CD4-positive, alpha-beta memory T cell (primary cell): ENCODE measurements at places on chromosomes 5 and 9. TPM values are rescaled to one million over a fixed set of nuclear protein-coding genes. Genes with fewer than 3 reads are reported as not detected.

- H3K4me1 ChIP-seq: no peaks in the 10 kb centered on the region
- H3K27me3 ChIP-seq: no peaks in the 10 kb centered on the region
- H3K36me3 ChIP-seq: no peaks in the 10 kb centered on the region
- H3K27ac ChIP-seq: no peak overlapping the region
- H3K4me3 ChIP-seq: no peak overlapping the region
These were observed 8.8 kb upstream of the TGFBI start for GRCh38 chr5:136020001-136020382.

DNA sequence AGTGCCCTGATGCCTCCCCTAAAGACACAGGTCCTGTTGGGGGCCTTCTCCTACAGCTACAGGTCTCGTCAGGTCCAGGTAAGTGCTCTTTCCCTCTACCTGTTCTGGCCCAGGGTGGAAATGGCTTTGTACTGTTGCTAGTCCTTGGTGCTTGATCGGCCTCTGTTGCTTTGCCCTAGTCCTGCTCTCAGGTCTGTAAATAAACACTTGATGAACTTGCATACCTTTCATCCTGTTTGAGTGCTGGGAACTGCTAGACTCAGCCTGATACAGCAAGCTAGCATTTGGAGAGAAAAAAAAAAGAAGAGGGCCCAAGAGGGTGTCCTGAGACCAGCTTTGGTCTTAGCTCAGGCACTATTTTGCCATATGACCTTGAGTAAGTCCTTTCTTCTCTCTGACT is 21.8 kb upstream of the ZNF618 start:
- no peaks in the 10 kb centered on the region for H3K36me3 ChIP-seq
- H3K4me1 ChIP-seq: no peaks in the 10 kb centered on the region
- no peaks in the 10 kb centered on the region for H3K27me3 ChIP-seq
- no peak overlapping the region for H3K27ac ChIP-seq

GRCh38 chr5:72280581-72281069 is 39.4 kb downstream of the MRPS27 start:
- no peaks in the 10 kb centered on the region for H3K27me3 ChIP-seq
- H3K27ac ChIP-seq: no peak overlapping the region
- no peaks in the 10 kb centered on the region for H3K4me1 ChIP-seq
- no peaks in the 10 kb centered on the region for H3K36me3 ChIP-seq
- H3K4me3 ChIP-seq: no peak overlapping the region

- no peaks in the 10 kb centered on the region for H3K27me3 ChIP-seq
- no peak for DNase-seq
- H3K4me3 ChIP-seq: no peak overlapping the region
- H3K4me1 ChIP-seq: no peaks in the 10 kb centered on the region
These were observed 460.4 kb downstream of the ACTL7B start for GRCh38 chr9:108395421-108395820.

Gene AFAP1L1
- not detected for total RNA-seq

Gene PCDHGB3
- 0.76 TPM for total RNA-seq

- no peak for DNase-seq
- no peaks in the 10 kb centered on the region for H3K4me1 ChIP-seq
- H3K27me3 ChIP-seq: no peaks in the 10 kb centered on the region
These were observed 1026.9 kb downstream of the MAT2B start for GRCh38 chr5:164532235-164532900.

GRCh38 chr5:132138260-132138659 is 64.7 kb downstream of the CSF2 start:
- no peaks in the 10 kb centered on the region for H3K4me1 ChIP-seq
- no peaks in the 10 kb centered on the region for H3K36me3 ChIP-seq
- H3K27ac ChIP-seq: no peak overlapping the region
- no peak for DNase-seq
- H3K4me3 ChIP-seq: no peak overlapping the region

- no peak for DNase-seq
- no peaks in the 10 kb centered on the region for H3K4me1 ChIP-seq
- H3K27ac ChIP-seq: no peak overlapping the region
- peaks cover 4% of the 10 kb centered on the region for H3K27me3 ChIP-seq
- H3K4me3 ChIP-seq: no peak overlapping the region
- no peaks in the 10 kb centered on the region for H3K36me3 ChIP-seq
These were observed 24.9 kb upstream of the UNC5A start for GRCh38 chr5:176785184-176786145.

- no peak overlapping the region for H3K27ac ChIP-seq
- H3K27me3 ChIP-seq: peaks cover 42% of the 10 kb centered on the region
- H3K4me3 ChIP-seq: no peak overlapping the region
- no peaks in the 10 kb centered on the region for H3K36me3 ChIP-seq
- DNase-seq: no peak
- H3K4me1 ChIP-seq: peaks cover 14% of the 10 kb centered on the region
These were observed 4.9 kb downstream of the NKX2-5 start for GRCh38 chr5:173229966-173230689.

Gene BTNL8
- not detected for total RNA-seq

GRCh38 chr5:41695920-41696582 is 174.2 kb downstream of the OXCT1 start:
- H3K27me3 ChIP-seq: no peaks in the 10 kb centered on the region
- no peak for DNase-seq
- no peak overlapping the region for H3K27ac ChIP-seq
- no peaks in the 10 kb centered on the region for H3K36me3 ChIP-seq

DNA sequence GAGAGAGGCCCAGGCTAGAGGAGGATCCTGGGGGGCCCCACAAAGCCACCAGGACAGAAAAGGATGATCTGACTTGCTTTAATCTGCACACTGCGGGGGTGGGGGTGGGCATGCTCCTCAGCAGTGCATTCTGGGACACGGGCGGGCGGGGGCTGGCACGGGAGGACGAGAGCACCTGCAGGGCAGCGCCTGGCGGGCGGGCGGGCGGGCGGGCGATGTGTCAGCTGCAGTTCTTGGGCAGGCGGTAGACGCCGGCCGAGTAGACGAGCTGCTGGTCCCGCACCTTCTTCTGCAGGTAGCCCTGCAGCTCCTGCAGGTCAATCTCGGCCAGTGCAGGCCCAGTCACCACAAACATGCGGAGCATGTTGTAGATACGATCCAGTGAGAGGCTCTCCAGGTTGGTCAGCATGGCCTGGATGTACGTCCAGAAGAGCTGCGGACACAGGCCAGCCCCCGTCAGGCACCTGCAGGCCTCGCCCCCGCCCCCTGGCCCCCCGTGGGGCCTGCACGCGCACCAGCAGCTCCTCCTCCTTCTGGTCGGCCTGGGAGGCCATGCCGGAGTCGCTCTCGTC is 3.0 kb upstream of the TMEM210 start:
- H3K27me3 ChIP-seq: peaks cover 20% of the 10 kb centered on the region
- DNase-seq: no peak
- no peaks in the 10 kb centered on the region for H3K36me3 ChIP-seq
- no peak overlapping the region for H3K27ac ChIP-seq
- no peak overlapping the region for H3K4me3 ChIP-seq

GRCh38 chr9:31030741-31031202 is 1353.7 kb upstream of the ACO1 start:
- H3K27ac ChIP-seq: no peak overlapping the region
- no peaks in the 10 kb centered on the region for H3K27me3 ChIP-seq
- H3K36me3 ChIP-seq: no peaks in the 10 kb centered on the region
- DNase-seq: no peak

DNA sequence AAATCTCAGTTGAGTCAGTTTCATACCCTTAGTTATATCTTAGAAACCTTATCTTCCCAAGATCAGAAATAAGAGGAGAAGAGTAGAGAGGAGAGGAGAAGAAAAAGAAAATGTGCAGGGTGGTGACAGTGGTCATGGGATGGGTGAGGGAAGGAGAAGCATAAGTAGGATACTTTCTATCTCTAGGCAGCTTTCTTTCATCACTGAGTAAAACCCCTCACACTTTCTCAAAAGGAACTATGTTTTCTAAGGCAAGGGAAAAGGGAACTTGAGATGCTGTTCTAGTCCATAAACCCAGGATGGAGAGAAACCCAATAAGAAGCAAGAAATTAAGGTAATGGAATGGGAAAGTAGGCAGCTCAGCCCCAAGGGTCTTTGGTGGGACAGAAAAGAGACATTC is 225.3 kb downstream of the MCTP1 start:
- H3K36me3 ChIP-seq: no peaks in the 10 kb centered on the region
- no peak overlapping the region for H3K27ac ChIP-seq
- DNase-seq: no peak
- H3K27me3 ChIP-seq: no peaks in the 10 kb centered on the region

Gene CD14
- total RNA-seq: 4.9 TPM

DNA sequence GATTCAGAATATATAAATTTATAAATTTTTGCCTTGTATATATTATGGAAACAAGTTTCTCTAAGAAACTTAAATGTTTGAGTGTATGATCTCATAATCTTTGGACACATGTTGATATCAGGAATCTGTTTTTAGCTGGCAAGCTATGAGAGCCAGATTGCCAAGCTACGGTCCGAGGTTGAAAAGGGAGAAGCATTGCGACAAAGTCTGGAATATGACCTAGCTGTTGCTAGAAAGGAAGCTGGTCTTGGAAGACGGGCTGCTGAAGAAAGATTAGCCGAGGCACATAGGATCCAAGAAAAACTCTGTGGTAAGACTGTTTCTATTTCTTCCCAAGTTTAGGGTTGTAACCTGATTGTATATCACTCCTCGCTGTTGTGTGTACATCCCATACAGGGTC is 25.9 kb downstream of the CCDC171 start:
- H3K4me3 ChIP-seq: no peak overlapping the region
- no peaks in the 10 kb centered on the region for H3K27me3 ChIP-seq
- no peaks in the 10 kb centered on the region for H3K36me3 ChIP-seq

GRCh38 chr5:5145651-5146529 is 5.8 kb downstream of the ADAMTS16 start:
- no peak for DNase-seq
- peaks cover 8% of the 10 kb centered on the region for H3K4me1 ChIP-seq
- H3K27ac ChIP-seq: no peak overlapping the region

- peak; percentile 27 for DNase-seq
- H3K27me3 ChIP-seq: no peaks in the 10 kb centered on the region
- peak overlapping the region; percentile 57 for H3K4me3 ChIP-seq
- peaks cover 28% of the 10 kb centered on the region for H3K4me1 ChIP-seq
- H3K27ac ChIP-seq: peak overlapping the region; percentile 66
These were observed 732 bp downstream of the PBX3 start for GRCh38 chr9:125747765-125748445.

DNA sequence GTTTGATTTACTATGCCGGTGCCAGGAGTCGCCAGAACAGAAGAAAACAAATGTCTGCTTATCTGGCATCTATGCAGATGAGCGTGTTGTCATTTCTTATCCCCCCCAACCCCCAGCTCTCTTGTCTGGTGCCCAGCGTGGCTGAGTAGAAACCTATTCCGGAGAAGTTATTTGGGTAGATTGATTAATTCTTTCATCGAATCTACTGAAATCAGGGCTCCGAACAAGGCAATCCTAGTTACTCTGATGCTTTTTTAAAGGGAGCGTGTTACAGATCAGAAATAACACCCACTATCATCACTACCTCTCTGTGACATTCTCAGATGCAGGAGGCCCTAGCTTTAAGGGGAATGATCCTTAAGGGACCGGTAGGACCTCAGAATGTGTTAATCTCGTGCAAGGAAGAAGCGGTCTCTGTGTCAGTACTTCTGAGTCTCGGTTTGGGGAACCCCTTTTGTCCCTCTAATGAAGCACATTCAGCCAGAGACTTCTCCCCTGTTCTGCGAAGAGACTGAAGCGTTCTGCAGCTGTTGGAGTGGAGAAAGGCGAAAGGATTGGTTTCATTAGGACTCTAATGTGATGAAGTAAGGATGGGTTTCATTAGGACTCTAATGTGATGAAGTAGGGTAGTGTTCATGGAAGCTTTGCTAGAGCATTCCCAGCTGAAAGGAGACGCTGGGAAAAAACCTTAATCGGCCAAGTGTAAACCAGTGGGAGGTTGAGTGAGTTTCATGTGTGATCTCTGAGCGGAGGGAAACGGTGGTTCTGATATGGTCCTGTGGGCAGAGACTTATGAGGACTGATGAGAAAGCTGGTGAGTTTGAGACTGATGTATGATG is 1.5 kb downstream of the PIP5K1B start:
- no peaks in the 10 kb centered on the region for H3K36me3 ChIP-seq
- peaks cover 6% of the 10 kb centered on the region for H3K4me1 ChIP-seq
- H3K4me3 ChIP-seq: no peak overlapping the region
- H3K27ac ChIP-seq: no peak overlapping the region
- peaks cover 5% of the 10 kb centered on the region for H3K27me3 ChIP-seq

DNA sequence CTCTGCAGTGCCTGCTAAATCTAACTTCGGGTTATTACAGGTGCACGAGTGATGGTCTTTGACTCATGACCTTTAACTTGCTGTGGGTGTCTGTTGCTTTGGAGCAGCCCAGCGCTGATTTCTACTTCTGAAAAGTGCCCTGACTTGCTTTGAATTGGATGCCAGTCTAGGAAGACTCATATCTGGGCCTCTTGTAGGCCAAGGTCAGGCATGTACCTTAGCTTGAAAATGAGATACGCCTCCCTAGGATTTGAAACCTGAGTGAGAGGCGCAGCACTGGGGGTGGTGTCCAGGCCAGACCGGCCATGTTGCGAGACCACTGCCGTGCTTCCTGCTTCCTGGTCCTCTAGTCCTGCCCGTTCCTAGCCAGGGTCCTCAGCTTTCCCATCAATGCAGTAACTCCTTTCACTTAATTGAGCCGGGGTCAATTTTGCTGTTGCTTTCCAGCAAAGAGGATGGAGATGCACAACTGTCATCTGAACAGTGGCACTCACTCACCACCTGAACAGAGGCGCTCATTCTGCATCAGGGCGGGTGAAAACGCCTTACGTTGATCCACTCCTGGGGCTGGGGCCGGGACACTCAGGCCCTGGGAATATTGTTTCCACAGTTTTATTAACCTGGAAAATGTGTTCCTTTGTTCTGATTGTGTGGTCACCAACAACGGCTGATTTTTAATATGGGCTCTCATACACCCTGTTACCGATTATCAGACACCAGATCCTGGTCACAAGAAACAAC is 14.3 kb downstream of the PCAT7 start:
- H3K27me3 ChIP-seq: no peaks in the 10 kb centered on the region
- no peak for DNase-seq
- H3K4me1 ChIP-seq: no peaks in the 10 kb centered on the region
- no peaks in the 10 kb centered on the region for H3K36me3 ChIP-seq
- no peak overlapping the region for H3K4me3 ChIP-seq
- no peak overlapping the region for H3K27ac ChIP-seq

GRCh38 chr9:133718563-133719315 is 19.4 kb downstream of the SARDH start:
- DNase-seq: no peak
- no peak overlapping the region for H3K4me3 ChIP-seq
- no peaks in the 10 kb centered on the region for H3K4me1 ChIP-seq

GRCh38 chr5:1887588-1888360 is 5.0 kb upstream of the IRX4 start:
- H3K36me3 ChIP-seq: no peaks in the 10 kb centered on the region
- peaks cover 4% of the 10 kb centered on the region for H3K27me3 ChIP-seq
- no peak overlapping the region for H3K27ac ChIP-seq
- no peak for DNase-seq

Gene RELL2
- total RNA-seq: 21.3 TPM

Gene ALG2
- 39.1 TPM for total RNA-seq

DNA sequence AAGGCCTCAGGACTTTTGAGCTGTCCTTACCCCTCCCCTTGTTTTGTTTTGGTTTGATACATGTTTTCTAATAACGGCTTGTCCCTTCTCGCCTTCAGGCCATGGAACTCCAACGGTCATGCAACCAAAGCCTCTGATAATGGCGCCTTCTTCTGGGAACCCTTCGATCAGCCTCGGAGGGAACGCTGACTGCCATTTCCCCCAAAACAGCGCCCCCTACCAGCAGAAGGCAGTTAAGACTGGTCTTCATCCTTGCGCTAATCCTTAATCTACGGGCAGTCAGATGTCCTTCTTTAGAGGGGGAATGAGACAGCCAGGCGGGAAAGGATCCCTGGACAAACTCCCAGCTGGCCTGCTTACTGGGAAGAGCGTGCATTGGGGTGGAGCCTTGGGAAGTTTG is 276.6 kb downstream of the ICE1 start:
- H3K27me3 ChIP-seq: no peaks in the 10 kb centered on the region
- no peak for DNase-seq
- H3K4me3 ChIP-seq: no peak overlapping the region
- H3K36me3 ChIP-seq: no peaks in the 10 kb centered on the region
